ENCODE measurements at places on chromosomes 12 and 14.

GRCh38 chr12:1811948-1812291 is 8.4 kb upstream of the LRTM2 start:
- DNase-seq: no peak

GRCh38 chr12:12056951-12057350 is 13.8 kb upstream of the BCL2L14 start:
- DNase-seq: no peak

- no peak for DNase-seq
Measured at GRCh38 chr12:80293759-80294158, 150.3 kb upstream of the PTPRQ start.

DNA sequence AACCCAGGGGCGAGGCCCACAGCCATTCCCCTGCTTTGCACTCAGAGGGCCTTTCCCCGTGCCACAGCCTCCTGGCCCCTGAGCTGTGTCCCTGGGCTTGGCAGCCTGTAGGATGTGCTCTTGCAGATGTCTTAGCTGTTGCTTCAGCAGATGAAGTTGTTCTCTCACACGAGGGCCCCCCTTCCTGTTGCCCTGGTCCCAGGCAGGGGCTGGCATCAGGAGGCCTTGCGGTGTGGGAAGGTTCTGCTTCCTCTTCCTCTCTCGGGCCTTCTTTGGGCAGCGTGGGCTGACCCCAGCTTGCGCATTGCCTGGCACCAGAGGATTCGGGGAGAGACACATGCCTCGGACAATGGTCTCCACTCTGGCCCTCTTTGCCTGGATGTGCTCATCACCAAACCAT is 12.7 kb downstream of the PROX2 start:
- no peak for DNase-seq

DNA sequence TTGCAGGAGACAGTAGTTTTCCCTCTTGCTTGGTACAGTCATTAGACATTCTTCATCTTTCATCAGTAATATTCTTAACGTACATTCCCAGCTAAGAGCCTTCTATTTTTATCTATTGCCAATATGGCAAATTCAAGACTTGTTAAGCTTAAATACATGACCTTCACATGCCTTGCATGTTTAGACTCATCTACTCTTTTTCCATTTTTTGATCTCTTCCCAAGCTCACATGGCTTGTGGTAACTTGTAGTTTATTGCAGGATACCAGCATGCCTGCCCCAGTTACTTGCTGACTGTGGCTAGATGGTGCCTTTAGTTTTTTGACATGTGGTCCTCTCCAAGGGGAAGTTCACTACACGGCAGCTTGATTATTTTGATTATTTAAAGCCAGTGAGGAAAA is 729.0 kb downstream of the SLC6A15 start:
- no peak for DNase-seq

DNA sequence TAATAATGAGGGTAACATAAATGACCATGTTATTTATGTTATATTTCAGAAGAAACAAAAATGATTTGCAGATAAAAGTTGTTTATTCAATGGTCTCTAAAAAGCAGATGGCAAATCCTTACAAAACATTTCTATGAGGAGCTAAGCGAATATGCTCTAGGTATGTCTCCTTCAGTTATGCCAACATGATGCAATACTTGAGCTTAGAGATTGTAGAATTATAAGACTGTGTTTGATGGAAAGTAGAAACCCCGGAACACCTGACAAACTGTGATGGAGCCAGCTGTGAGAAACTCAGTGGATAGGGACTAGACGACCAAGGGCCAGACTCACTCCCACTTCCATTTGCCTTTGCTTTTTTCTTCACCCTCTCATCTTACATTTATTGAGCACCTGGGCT is 17.8 kb upstream of the NR1H4 start:
- DNase-seq: no peak

DNA sequence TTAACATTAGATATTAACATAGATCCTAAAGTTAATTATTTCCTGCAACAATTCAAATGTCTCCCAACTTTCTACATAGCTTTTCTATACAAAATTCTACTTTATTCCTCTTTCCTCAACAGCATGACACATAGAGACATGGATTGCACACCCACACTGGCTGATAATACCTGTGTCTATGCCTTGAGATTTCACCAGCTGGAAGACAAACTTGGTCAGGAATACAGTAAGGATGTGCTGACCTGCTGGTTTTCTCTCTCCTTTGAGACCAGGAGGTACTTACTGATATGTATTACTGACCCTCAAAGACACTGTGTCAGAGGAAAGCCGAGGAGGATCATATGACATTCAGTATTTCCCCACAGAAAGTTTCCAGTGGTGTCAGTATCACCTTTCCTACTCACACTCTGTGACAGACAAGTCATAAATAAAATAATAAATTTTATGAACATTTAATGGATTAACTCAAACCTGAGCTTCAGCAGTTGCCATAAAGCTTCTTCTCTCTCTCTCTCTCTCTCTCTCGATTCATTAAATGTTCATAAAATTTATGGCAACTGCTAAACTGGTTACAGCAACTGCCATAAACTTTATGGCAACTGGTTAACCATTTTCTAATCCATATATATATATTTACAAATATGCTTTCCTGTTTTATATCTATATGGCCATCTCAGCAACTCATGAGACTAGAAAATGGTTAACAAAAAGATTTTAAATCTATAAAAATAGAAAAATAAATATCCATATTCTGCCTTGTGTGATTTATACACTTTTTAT is 22.7 kb downstream of the EIF2S3B start:
- no peak for DNase-seq

DNA sequence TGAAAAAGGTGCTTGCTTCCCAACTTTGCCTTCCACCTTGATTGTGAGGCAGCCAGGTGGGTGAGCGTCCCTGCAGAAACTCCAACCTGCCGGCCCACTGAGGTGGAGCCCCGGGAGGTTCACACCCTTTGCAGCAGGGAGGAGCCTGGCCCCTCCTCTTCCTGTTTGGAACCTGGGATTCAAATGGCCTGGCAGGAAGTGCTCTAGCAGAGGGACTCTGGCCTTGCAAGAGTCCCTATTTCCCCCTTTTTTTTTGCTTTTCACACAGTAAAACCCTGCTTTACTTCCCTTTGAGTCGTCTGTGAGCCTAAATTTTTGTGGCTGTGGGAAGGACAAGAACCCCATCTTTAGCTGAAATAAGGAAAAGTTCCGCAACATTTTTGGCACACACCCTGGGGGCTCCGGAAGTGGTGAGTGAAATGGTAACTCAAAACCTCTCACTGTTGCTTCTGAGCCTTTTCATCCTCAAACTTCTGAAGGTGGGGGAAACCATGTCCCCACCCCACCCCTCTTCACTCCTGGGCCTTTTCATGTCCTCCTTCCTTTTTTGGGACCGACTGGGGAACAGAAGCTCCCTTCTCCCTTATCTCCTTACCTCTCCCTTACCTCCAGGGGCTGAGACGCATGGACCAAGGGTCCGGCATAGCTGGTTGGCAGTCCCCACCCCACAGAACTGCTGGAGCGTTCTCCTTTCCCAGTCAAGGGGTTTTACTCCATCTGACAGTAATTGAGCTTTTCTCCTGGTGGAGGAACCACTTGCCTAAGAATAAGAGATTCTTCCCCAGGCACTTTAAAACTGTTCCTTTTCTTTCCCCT is 102.0 kb downstream of the KCNMB4 start:
- DNase-seq: no peak

- DNase-seq: no peak
Measured at GRCh38 chr12:53990311-53991076, 5.5 kb downstream of the HOXC10 start.

GRCh38 chr12:93795352-93795751 is 118.2 kb downstream of the CRADD start:
- DNase-seq: no peak

- DNase-seq: no peak
Measured at GRCh38 chr12:47903151-47903611, 1.6 kb downstream of the VDR start.

DNA sequence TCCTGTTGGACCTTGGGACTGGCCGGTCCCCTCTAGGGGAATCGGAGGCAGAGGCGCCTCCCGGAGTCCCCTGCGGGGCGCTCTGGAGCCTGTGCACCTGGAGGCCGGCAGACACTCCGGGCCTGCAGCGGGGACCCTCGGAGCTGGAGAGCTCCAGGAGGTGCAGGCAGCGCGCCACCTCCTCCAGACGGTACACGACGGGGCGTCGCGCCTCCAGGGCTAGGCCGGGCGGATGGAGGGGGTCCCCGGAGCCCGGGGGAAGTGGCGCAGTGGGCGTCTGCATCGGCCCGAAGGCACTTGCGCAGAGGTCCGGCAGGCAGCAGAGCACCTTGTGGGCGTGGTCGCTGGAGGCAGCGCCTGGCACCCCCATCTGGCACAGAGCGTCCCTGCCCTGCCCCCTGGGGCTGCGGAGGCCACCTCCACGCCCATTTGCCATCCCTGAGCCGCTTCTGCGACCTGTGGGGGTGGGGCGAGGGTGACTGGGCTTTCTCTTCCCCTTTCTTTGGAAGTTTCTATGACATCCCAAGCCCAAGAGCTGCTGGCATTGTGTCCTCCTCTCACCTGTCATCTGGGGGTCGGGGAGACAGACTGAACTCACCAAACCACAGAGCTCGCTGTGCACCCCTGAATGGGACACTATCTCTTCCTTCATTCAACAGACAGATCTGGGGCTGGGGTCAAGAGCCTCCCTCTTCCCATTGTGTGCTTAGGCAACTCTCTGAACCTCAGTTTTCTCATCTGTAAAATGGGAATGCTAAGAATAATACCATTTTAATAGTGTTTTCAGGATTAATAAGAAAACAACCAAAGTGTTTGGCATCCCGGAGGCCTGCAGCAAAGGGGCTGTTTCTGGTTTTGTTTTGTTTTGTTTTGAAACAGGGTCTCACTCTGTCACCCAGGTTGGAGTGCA is 37.5 kb upstream of the CORO1C start:
- no peak for DNase-seq

- no peak for DNase-seq
Measured at GRCh38 chr12:98401427-98401826, 114.0 kb upstream of the TMPO start.

DNA sequence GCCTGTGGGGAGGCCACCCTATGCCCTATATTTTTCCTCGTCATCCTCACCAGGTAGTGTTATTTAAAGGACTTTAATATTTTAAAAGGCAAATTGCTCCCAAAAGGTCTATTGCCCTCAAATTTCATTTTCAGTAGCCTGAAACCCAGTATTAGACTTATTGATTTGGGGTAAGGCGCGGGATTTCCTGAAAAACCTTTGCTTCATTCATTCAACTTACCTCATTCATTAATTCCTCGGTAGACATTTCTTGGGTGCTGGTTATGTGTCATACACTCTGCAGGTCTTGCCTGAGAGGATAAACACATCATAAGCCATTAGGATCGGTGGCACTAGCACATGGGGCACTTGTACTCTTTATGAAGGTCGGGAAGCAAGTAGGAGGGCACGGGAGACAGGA is 99.2 kb downstream of the ARF6 start:
- DNase-seq: no peak

DNA sequence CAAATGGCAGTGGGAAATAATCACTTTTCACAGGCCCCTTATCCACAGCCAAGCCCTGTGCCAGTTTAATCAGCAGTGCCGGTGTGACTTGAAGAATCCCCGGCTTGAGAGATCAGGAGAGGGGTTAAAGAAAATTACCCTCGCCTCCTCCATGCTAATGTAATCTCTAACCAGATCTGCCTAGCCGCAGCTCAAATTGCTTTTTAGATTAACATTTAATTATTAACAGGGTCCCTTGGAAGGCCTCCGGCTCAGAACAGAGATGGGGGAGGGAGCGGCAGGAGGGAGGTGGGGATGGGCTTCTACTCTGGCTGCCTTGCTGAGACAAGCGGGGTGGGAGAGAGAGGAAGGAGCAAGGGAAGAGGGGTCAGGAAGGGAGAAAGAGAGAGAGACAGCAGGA is 24.0 kb downstream of the FAM222A start:
- no peak for DNase-seq

DNA sequence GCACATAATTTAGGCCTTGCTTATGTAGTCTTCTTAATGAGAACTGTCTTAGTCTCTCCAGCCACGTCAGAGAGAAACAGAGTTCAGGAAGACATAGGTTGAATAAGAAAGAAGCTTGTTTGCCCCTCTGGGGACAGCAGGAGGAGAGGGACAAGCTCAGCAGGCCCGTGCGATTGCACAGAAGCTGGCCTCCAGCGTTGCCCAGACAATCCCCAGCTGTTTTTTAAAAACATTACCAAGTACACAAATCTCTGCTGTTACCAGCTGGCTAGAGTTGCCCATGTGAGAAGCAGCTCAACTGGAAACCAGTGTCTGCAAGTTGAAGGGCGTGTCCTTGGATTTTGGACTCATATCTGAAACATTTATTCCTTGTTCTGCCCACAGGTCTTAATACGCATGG is 232.6 kb downstream of the EFCAB11 start:
- no peak for DNase-seq

DNA sequence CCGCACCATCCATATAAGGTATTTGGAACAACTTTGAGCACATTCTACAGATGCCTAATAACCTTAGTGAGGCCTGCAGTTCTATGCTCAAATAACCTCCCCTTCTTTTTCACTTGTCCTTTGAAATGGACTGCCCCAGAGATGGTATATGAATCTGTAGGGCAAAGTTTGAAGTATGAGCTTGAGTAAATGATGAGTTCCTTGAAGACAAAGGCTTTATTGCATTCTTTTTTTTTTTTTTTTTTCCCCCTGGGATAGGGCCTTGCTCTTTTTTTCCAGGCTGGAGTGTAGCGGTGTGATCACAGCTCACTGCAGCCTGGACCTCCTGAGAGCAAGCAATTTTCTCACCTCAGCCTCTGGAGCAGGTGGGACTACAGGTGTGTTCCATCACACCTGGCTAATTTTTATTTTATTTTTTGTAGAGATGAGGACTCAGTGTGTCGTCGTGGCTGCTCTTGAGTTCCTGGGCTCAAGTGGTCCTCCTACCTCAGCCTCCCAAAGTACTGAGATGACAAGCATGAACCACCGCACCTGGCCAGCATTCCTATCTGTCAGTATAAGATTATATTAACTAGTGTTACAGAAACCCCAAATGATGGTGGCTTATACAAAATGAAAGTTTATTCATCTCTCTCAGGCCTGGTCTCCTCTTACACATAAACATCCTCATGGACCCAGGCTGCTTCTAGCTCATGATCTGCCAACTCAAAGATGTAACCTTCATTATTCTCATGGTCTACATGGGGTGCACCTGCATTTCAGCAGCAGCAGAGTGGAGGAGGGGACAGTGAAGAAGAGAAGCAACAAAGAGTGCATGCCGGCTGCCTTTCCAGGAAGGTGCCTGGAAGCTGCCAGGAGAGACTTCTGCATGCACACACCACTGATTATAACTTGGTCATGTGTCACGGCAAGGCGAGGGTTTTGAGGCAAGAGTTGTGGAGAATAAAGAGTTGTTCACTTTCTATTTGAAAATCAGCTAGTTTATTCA is 101.4 kb downstream of the DUSP16 start:
- no peak for DNase-seq

- DNase-seq: no peak
Measured at GRCh38 chr14:37596790-37597472, 1.5 kb downstream of the TTC6 start.

DNA sequence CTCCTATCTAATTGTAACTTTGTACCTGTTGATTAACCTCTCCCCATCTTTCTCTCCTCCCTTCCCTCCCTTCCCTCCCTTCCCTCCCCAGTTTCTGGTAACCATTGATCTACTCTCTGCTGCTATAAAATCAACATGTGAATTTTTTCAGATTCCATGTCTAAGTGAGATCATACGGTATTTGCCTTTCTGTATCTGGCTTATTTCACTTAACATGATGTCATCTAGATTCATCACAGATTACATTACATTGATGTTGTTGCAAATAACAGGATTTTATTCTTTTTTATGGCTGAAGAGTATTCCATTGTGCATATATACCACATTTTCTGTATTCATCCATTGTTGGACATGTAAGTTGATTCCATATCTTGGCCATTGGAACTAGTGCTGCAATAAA is 68.0 kb upstream of the FBXO33 start:
- no peak for DNase-seq

- DNase-seq: no peak
Measured at GRCh38 chr12:27554421-27555186, 30.6 kb downstream of the PPFIBP1 start.
